Right lung (tissue), 10 donors: ENCODE measurements at places on chromosomes 7 and 10. TPM values are rescaled to one million over a fixed set of nuclear protein-coding genes. Genes with fewer than 3 reads are reported as not detected.

- DNase-seq, result no peak
These were observed 100.8 kb upstream of the STK17A start for GRCh38 chr7:43481902-43482678.

GRCh38 chr7:3240826-3241430 is 60.1 kb upstream of the SDK1 start:
- DNase-seq, result no peak

GRCh38 chr10:99859585-99859984 is 77.1 kb downstream of the ABCC2 start:
- no peak for DNase-seq

GRCh38 chr7:115289971-115290370 is 368.1 kb downstream of the MDFIC start:
- no peak for DNase-seq

DNA sequence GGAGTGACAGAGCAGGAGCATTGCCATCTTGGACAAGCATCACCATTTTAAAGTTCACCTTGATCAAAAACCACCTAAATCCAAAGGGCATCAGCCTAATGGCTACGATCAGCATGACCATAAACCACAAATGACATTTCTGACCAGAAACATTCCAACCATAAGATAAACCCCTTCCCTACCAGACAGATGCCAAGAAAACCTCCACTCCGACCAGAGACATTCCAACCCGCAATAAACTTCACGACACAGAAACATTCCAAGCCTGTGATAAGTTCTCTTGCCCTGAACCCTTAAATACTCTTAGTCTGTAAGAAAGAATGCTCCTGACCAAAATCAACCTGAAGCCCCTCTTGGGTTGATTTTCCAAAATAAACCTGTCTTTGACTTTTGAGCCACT is 606.9 kb downstream of the POM121L12 start:
- DNase-seq, result no peak

GRCh38 chr10:88537322-88537721 is 45.8 kb downstream of the RNLS start:
- DNase-seq, result no peak

DNA sequence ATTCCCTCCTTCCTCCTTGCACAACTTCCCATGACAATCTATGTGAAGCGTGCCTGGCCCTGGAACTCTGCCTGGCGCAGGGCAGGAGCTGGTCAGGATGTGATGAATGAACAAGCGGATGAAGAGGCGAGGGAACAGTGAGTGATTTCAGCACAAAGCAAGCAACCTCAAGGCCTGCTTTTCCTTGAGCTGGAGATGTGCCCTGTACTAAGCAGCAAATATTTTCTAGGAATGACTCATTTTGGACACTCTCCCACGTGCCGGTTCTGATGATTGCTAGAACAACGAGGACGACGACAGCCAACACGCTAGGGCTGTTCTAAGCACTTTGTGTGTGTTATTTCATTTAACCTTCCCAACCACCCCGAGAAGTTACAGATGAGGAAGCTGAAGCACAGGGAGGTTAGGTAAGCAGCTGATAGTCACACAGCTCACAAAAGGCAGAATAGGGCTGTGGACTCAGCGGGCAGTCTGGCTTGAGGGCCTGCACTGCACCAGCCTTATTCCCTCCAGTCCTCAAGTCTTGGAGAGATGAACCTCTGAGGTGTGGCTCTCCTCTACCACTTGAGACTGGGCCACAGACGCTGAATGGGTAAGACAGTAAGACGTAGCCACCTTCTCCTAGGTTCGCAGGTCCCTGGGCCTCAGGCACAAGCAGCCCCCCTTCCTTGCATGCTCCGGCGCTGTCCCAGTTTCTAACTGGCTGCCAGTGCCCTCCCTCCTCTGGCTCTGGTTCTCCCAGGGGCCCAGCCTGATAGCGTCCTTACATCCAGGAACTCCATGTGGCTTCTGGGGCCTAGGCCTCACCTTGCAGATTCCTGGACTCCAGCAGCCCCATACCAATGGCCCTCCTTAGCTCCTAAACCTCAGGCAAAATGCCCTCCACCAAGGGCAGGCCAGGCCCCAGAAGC is 59.0 kb downstream of the YKT6 start:
- DNase-seq, result peak; percentile 41

GRCh38 chr7:51223505-51223904 is 93.1 kb downstream of the COBL start:
- DNase-seq, result no peak

Gene MRPL32
- 60.9 TPM for polyA plus RNA-seq

Gene CCL24
- 0.55 TPM for polyA plus RNA-seq
